Caudate nucleus (tissue), 63 donors: ENCODE measurements at places on chromosomes 7 and 10.

DNA sequence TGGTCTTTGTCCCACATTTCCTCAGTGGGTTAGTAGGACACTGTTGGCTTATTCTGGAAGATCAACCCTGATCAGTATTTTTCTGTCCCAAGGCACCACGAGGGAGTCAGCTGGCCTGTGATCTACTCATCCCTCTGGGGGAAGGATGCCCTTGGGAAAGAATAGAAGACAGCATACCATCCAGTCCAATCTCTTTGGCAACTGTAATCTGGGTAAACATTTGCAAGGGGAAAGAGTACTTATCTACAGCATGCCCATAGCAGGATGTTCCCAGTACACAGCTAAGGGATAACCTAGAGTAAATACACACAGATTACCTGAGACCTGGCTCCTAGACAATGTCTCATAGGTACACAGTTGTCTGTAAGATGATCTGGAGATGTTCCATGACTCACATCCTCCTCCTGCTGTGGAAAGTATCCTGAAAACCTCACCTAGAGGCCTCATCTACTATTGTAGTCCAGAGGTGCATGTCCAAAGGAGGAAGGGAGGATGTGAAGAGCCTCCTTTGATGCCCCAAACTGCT, 134.3 kb upstream of the VWC2 start:
- DNase-seq = no peak

DNA sequence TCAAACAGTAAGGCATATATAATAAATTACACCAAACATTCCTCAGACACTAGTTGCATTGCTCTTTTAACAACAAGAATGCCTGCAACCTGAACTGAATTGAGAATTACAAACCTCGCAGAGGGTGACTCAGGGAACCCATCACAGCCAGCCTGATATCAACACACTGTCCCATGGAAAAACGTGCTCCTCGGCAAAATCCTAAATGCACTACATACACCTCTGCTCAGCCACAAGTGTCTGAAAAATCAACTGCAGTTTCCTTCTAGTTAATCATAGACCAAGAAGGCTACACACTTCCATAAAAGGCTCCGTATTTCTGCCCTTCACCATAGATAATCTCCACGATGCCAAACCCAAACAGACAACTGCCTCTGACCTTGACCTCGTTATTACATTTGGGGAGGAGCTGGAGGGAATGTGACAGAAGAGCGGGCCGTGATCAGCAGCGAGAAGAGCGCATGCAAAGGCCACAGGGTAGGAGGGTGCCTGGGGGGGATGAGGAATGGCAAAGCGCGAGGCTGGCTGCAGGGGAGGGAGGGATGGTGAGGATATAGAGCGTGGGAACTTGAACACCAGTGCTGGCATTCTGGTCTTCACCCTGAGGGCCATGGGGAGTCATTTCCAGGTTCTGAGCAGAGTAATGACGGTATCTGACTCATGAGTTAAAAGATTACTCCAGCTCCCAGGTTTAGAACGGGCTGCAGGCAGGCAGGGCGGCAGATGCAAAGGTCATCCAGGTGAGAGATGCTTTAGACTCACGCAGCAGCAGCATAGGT, 201.9 kb upstream of the FRMD4A start:
- no peak for DNase-seq

GRCh38 chr7:159158888-159159405, 14.3 kb upstream of the VIPR2 start:
- no peak for DNase-seq

DNA sequence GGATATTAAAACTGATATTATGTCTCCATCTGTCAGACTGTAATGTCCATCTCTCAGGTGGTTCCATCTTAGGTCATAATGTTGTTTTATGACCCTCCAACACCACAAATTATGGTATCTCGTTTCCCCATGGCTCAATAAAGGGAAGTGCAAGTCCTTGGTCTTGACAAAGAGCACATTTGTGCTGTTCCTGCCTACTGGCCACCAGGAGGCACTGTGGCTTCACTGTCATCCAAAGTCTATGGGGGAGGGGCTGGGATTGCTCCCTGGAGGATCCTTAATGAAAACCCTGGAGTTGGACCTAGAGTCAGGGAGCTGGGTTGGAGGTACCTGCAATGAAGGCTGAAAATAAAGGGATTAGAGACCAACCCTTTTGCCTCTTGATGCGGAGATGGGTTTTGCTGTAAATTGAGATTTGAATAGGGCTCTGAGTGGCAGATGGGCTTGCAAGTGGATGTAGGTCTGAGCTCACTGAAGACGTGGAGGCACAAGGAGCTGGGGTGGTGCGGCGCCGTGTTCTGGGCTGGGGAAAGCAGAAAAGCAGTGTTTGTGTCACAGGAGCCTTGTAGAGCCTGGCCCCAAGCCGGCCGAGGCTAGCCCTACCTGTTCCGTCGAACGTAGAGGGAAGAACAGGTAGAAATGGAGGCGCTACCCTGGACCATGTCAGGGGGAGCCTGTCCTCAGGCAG, 180.5 kb upstream of the PRSS58 start:
- DNase-seq = no peak

GRCh38 chr10:115084277-115084850, 8.8 kb upstream of the ATRNL1 start:
- DNase-seq = no peak

GRCh38 chr7:35736725-35737124, 41.8 kb upstream of the HERPUD2 start:
- DNase-seq = no peak

GRCh38 chr7:113752689-113753088, 166.1 kb downstream of the PPP1R3A start:
- no peak for DNase-seq

- peak; percentile 5 for DNase-seq
Observed at GRCh38 chr7:100053215-100053614, 3.6 kb downstream of the ZSCAN21 start.

GRCh38 chr7:129804890-129805719, 147.7 kb downstream of the UBE2H start:
- DNase-seq = no peak

DNA sequence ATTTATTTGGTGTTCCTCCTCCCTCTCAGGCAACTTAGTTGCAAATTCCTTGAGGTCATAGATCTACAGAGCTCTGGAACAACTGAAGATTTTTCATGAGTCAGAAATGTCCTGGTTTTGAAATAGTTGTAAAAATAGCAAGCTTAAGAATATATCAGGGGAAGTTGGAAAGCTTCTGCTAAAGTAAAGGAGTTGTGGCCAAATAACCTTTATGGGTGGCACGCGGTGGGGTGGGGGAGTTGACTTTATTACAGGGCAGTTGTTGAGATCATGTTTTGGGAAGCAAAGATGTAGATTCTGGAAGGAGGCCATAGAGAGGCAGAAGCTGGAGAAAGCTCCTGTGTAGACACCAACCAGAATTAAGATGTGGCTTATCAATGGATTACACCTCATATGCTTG, 326.0 kb upstream of the MTPN start:
- DNase-seq = no peak

DNA sequence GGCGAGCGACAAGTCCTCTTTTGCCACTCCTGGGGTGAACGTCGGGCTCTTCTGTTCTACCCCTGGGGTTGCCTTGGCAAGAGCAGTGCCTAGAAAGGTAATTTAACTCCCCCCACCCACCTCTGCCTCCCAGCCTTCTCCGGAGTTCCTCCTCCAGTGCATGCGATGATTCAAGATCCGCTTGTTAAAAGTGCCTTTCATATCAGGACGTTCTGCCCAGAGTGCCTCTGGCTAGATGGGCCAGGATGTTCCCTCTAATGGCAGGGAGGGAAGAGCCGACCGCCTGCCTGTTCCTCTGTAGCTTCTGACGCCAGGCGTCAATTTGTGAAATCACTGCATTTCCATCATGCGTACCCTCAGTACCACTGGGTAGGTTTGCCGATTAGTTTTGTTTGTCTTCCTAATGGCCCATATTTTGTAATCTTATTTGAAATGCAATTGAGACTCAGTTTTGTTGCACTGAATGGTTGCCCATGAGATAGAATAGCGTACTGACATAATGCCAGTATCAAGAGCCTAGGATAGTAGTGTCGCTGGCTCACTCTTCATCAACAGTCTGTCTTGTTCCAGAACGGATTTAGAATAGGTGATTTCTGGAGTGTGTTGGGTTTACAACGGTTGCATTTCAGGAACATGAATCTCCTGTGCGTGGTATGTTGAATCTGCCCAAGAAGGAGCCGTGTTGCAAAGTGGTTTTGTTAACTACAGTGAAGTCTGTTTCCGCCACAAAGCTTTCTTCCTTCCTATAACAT, 13.5 kb downstream of the ECHDC3 start:
- DNase-seq = no peak

GRCh38 chr10:5199398-5199797, 2.8 kb downstream of the AKR1C4 start:
- no peak for DNase-seq
